ENCODE measurements at places on chromosomes 5 and 9.

DNA sequence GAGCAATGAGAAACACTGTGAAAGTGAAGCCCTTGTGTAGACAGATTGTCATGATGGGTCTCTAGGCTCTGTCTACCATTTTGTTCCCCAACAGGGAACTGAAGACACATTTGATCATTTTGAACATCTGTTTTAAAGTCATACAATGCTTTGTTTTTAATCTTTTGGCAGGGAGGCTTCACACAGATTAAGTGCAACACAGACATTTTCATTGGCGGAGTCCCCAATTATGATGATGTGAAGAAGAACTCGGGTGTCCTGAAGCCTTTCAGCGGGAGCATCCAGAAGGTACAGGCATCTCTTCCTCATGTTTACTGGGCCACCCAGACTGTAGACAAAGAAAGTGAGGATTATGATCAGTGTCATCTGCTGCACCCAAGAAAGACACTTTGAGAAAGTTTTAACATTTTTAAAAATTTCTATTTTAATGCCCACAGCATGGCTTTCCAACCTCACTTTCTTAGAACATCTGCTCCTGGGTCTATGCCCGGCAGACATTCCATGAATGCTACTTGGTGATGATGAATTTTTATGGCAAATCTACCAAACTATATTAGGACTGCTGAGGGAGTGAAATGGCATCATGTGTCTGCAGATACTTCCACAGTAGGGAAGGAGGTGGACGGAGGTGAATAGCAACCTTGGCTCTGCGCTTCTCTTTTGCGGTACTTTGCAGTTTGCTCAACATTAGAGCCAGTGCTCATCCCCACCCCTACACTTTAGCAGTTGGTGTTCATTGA, 121.3 kb downstream of the LIFR start:
- H3K36me3 ChIP-seq = no peaks in the 10 kb centered on the region
- H3K4me3 ChIP-seq = no peak overlapping the region
- peaks cover 76% of the 10 kb centered on the region for H3K27me3 ChIP-seq
- DNase-seq = no peak

DNA sequence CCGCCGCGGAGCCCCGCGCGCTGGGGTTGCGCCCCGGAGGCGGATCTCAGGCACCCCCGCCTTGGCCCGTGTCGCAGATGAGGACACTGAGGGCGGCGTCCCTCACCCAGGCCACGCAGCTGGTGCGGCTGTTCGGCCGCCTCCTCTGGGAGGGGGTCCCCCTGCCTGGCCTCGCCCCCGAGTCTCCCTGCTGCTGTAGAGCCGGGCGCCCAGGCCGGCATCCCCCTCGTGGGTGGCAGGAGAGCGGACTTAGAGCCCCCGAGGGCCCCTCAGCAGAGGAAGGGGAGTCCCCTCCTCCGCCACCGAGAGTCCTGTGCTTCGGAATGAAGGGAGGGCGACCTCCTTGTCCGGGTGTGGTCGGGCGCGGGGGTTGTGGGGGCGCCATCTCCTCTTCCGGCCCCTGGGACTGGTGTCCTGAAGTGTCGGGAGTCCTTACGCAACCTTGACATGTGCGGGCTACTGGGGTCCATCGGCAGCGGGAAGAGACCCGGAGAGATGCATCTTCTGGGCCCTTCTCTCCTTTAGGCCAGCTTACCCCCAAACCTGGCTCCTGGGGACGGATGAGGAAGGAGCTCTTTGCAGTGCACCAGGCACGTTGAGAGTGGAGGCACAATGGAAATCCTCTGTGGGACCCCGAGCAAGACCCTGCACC, 11.7 kb upstream of the EXOSC2 start:
- no peak overlapping the region for H3K27ac ChIP-seq
- no peaks in the 10 kb centered on the region for H3K36me3 ChIP-seq
- H3K4me3 ChIP-seq = peak overlapping the region; percentile 71
- no peaks in the 10 kb centered on the region for H3K4me1 ChIP-seq

- peaks cover 48% of the 10 kb centered on the region for H3K36me3 ChIP-seq
- no peak overlapping the region for H3K4me3 ChIP-seq
- no peak for DNase-seq
- no peak overlapping the region for H3K27ac ChIP-seq
Measured at GRCh38 chr9:87677776-87678587, 47.9 kb upstream of the CTSL start.

DNA sequence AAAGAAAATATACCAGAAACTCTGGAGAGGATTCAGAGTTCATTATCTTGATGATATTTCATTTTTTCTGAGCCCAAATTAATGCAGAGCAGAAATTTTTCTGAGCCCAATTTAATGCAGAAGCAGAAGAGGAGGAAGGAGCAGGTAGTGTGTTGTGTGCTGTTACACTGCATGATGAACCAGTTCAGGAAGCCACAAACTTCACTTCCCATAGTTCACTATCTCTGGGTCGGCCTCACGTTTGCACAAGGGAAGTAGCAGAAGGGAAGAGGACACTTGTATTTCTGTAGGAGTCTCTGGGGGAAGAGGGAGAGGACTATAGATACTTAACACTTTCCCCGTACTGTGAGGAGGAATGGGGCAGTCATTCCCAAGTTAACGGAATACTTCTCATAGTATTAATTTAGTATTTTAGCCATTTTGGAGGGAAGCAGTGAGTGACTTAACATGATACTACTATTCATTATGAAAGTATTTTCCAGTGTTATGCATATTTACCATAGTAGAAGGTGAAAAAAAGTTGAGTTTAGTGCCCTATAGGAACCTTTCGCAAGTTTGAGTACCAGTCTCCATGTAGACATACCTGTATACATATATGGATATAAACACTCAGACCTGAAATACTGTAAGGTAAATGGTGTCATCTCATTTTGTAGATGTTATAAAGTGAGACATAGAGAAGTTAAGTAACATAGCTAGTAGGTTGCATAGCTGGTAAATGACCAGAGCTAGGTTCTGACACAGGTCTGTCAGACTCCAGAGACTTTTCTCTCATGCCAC, 30.0 kb downstream of the XPA start:
- no peak overlapping the region for H3K4me3 ChIP-seq
- H3K4me1 ChIP-seq = no peaks in the 10 kb centered on the region
- H3K36me3 ChIP-seq = peaks cover 95% of the 10 kb centered on the region
- DNase-seq = no peak
- H3K27ac ChIP-seq = no peak overlapping the region

DNA sequence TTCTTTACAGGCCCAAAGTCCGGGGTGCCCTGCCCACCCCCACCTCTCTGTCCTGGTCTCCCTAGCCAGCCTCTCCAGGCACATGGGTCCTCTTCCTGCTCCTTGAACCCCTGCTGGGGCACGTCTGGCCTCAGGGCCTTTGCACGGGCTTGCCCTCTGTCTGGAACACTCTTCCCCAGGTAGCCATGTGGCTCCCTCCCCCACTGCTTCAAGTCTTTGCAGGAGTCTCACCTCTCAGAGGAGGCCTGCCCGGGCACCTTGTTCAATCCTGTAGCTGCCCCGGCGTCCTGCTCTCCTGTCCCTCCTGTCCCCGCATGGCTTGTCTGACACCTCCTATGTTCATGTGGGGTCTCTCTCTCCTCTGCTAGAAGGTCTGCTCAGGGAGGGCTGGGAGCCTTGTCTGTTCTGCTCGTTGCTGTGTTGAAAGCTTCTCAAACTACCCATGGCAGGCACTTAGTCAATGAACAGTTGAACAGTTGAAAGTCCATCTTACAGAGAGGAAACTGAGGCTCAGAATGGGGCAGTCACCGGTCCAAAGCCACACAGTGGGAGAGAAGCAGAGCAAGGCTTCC, 241.4 kb downstream of the PBX3 start:
- peak; percentile 31 for DNase-seq
- no peaks in the 10 kb centered on the region for H3K36me3 ChIP-seq
- no peaks in the 10 kb centered on the region for H3K4me1 ChIP-seq
- H3K27ac ChIP-seq = no peak overlapping the region
- H3K27me3 ChIP-seq = no peaks in the 10 kb centered on the region

DNA sequence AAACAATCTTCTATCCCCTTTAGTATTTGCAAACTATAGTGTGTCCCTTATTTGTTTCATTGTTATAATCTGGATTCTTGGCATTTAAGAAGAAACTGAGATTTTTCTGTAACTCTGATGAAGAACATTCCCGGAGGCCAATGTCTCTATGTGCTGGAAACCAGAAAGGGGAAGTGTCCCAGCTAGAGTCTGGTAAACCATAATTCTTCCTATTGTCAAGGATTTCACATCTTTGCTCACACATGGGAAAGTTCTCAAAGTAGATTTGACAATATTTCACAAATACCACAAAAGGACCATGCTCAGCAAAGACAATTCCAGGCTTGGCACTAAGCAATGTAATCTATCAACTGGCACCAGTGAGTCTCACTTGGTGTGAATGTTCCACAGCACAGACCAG, 146.8 kb downstream of the MUSK start:
- H3K27me3 ChIP-seq = no peaks in the 10 kb centered on the region
- no peak overlapping the region for H3K27ac ChIP-seq
- no peaks in the 10 kb centered on the region for H3K36me3 ChIP-seq
- no peak for DNase-seq
- H3K4me1 ChIP-seq = no peaks in the 10 kb centered on the region

- no peak overlapping the region for H3K4me3 ChIP-seq
- no peak overlapping the region for H3K27ac ChIP-seq
- DNase-seq = no peak
- no peaks in the 10 kb centered on the region for H3K4me1 ChIP-seq
- H3K36me3 ChIP-seq = peaks cover 3% of the 10 kb centered on the region
Measured at GRCh38 chr9:122948313-122948712, 7.5 kb downstream of the RABGAP1 start.

- H3K27me3 ChIP-seq = no peaks in the 10 kb centered on the region
- H3K36me3 ChIP-seq = no peaks in the 10 kb centered on the region
- no peaks in the 10 kb centered on the region for H3K4me1 ChIP-seq
- H3K27ac ChIP-seq = no peak overlapping the region
- no peak overlapping the region for H3K4me3 ChIP-seq
- DNase-seq = no peak
Measured at GRCh38 chr5:169686137-169686536, 49.1 kb downstream of the DOCK2 start.

- H3K36me3 ChIP-seq = no peaks in the 10 kb centered on the region
- no peak for DNase-seq
- no peak overlapping the region for H3K27ac ChIP-seq
Measured at GRCh38 chr5:150236313-150236712, 46.5 kb downstream of the SLC6A7 start.

DNA sequence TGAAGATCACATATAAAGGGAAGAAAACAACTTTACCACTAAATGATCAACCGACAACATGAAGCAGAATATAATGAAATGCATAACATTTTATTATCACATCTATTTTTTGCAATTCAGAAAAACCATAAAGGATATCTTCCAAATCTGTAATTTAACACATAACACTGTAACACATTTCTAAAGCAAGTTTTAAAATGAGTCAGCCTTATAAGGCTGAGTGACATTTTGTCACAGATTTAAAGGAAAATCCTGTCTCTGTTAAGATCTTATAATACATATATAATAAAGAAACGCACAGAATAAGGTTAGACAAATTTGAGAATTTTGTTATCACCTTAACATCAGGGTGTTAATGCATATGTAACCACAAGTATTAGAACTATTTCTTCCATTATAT, 198.4 kb upstream of the RASA1 start:
- H3K4me3 ChIP-seq = no peak overlapping the region
- no peaks in the 10 kb centered on the region for H3K4me1 ChIP-seq

DNA sequence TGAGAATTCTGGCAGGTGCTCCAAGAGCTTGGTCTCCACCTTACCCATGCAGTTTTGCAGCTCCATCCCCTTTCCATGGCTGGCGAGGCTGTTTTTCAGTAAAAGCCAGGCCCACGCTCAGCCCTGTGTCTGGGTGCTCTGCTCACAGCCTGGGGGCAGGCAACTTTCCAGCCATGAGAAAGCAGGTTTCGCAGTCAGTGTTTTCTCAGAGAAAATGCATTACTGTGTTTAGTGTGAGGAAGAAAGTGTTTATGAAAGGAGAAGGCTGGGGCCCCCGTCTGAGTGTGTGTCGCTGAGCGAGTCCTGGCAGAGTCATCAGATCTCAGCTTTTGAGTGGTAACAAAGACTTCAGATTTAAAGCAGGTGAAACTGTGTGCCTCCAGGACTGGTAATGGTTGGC, 248.1 kb downstream of the IRX1 start:
- no peaks in the 10 kb centered on the region for H3K36me3 ChIP-seq
- H3K4me1 ChIP-seq = no peaks in the 10 kb centered on the region
- H3K4me3 ChIP-seq = no peak overlapping the region
- no peaks in the 10 kb centered on the region for H3K27me3 ChIP-seq
- H3K27ac ChIP-seq = peak overlapping the region; percentile 2

GRCh38 chr9:126502417-126503332, 111.1 kb upstream of the LMX1B start:
- H3K27ac ChIP-seq = no peak overlapping the region
- no peak overlapping the region for H3K4me3 ChIP-seq
- H3K36me3 ChIP-seq = no peaks in the 10 kb centered on the region
- H3K27me3 ChIP-seq = peaks cover 12% of the 10 kb centered on the region
- DNase-seq = peak; percentile 78

DNA sequence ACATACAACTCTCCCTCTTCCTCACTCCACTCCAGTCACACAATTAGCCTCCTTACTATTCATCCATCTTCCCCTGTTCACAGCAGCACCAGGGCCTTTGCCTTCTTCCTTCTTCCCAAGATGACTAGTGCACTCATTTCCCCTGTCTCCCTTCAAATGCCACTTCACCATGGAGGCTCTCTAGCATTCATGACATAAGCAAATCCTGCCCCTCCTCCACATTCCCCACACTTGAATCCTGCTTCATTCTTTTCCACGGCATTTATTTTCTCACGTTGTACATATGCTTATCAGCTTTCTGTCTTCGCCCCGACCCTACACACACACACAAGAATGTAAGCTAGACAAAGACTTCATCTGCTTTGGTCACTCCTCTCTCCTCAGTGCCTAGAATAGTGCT, 133.3 kb downstream of the CDK5RAP2 start:
- H3K4me1 ChIP-seq = no peaks in the 10 kb centered on the region
- H3K27me3 ChIP-seq = no peaks in the 10 kb centered on the region
- H3K4me3 ChIP-seq = no peak overlapping the region
- DNase-seq = no peak
- H3K36me3 ChIP-seq = peaks cover 65% of the 10 kb centered on the region

DNA sequence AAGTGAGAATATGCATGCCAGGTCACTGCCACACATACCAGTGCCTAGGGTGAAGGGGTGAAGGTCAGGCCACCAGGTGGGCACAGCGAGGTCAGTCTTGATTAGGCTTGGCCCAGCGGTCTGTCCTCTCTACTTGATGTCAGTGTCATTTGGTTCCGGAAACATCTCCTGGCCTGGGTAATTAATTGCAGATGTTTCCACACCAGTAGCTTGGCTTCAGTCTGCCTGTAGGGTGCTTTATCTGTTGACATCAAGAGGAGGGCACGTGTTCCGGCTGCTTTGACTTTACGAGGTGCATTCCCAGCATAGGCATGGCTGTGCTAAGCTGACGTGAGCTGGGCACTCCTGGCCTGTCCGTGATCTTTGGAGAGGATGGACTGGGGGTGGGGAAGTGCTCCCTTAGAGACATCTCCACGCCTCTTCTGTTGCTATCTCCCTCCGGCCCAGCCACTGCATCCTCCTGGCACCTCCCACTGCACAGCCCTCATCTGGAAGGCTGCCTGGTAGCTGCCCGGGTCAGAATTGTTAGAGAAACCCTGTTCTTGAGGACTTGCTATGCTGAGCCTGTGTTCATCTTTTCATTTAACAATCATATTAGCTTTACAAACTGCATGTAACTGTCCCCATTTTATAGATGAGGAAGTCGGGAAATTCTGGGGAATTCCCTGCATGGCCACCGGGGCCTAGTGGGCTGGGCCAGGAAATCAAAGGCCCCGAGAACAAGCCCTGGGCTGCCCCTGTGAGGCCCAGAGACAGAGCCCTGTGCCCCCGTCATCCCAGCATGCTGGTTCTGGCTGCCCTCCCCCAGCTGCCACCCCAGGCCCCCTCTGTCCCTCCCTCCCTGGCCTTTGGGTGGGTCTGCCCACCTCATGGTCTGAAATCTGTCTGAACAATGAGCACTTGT, 29.1 kb downstream of the JADE2 start:
- H3K4me1 ChIP-seq = no peaks in the 10 kb centered on the region
- no peak overlapping the region for H3K4me3 ChIP-seq
